ENCODE measurements at places on chromosomes 12 and 14. TPM values are rescaled to one million over a fixed set of nuclear protein-coding genes. Genes with fewer than 3 reads are reported as not detected.

GRCh38 chr12:65814038-65814437 lies 10.2 kb upstream of the HMGA2 start:
- DNase-seq, result no peak

GRCh38 chr12:18250313-18250916 lies 10.9 kb upstream of the PIK3C2G start:
- DNase-seq, result no peak

The PELI2 gene
- 27.6 TPM for total RNA-seq

The PLEKHD1 gene
- total RNA-seq, result 0.25 TPM

- DNase-seq, result no peak
These were observed 201.2 kb downstream of the NTF3 start for GRCh38 chr12:5633106-5633505.

GRCh38 chr14:89899917-89900663 lies 54.4 kb downstream of the EFCAB11 start:
- DNase-seq, result no peak

The KRT73 gene
- not detected for total RNA-seq
